ENCODE measurements at places on chromosomes 3 and 15.

DNA sequence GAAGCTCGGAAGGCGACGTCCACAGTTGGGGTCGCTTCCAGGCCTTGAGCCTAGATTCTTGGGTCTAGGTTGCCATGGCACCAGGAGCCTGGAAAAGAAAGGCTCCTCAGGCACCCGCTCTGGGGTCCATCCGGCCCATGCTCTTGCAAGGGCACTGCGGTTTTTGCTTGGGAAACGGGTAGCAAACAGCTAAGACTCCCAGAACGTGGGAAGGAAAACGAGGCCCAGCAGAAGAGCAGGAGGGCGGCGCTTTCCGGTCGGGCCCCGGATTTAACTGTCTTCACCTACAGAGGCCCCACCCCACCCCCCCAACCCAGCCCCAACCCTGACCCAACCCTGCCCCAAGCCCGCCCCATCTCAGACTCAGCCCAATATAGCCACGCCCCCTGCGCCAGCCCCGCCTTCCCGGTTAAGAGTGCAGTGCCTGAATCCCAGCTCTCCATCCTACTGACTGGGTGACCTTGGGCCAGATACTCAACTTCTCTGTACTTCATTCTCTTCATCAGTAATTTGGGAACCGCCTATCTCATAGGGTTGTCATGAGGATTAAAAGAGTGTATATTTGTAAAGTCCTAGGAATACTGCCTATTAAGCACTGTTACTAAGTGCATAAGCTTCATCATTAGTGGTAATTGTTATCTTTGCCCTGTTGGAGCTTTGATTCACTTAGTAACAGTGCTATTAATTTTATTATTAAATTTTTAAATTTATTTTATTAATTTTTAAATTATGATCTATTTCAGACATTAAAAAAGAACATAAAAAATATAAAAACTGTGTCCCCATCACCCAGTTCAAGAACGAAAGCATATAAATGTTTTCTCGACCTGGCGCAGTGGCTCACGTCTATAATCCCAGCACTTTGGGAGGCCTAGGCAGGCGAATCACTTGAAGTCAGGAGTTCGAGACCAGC is 28.4 kb upstream of the SMAD6 start:
- peak; percentile 78 for DNase-seq

DNA sequence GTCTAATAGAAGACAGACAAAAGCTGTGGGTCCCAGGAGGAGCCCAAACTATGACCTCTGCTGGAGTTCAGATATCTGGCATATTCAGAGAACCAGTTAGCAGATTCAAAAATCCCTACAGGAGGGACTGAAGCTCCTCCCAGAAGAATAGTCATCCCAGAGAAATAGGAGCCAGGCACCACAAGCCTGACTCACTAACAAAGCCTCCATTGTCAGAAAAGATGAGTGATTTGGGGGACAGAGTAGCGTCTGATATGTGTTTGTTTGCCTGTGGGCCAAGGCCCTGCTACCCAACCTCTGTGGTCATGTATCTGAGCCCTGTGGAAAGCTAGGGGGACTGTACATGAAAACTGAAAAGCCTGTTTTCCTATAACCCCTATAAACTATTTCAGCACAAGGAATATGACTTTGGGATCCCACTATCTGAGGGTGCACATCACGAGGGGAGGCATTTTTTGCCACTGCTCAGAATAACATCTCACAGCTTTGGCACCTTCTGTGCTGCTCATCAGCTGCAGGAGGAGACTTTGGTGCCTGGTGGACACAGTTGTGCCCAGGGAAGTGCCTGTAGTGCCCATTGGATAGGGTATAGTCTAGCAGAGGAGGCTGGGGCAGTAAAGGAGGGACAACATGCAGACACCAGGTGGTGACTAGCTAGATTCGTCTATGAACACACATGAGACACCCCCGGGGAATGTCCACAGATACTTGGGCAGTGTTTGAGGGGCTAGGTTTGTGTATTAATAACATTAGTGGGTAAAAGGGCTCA is 9.7 kb upstream of the LARP6 start:
- DNase-seq, result no peak

DNA sequence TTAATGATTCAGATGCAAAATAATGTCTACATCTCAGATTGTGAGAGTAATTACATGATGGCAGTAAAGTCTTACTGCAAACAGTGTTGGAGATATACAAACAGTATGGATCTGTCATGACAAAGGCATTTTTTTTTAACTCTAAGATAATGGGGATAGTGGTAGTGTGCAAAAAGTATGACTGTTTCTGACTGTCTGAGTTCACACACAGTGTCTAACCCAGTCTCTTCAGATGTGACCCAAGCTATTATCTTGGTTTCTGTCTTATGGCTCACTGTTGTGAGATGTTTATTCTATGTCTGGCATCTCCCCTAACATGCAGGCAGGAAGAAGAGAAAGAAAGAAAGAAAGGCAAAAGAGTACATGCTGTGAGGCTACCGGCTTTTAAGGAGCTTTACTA is 17.0 kb downstream of the RPL39L start:
- DNase-seq, result no peak

GRCh38 chr3:180543877-180544276 is 58.1 kb upstream of the TTC14 start:
- no peak for DNase-seq

GRCh38 chr3:14261229-14261628 is 82.6 kb downstream of the LSM3 start:
- DNase-seq, result peak; percentile 75

GRCh38 chr3:550471-550870 is 353.9 kb downstream of the CHL1 start:
- no peak for DNase-seq

- no peak for DNase-seq
Measured at GRCh38 chr15:98232761-98233160, 272.3 kb downstream of the ARRDC4 start.

DNA sequence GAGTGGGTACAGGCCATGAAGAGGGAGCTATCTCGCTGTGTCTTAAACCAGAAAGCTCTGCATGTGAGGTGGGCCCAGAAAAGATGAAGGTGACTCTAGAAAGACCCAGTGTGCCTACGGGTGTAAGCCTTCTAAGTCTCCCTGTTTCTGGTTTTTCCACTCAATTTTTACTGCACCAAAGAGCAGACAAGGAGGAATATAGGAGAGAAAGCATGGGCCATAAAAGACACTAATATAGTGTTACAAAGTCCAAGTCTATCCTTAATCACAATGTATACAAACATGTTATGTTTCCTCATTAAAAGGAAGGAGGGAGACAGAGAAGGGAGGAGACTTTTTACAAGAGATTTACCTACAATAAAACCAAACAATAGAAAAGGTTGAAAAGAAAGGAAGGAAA is 24.1 kb upstream of the ZKSCAN7 start:
- no peak for DNase-seq

- DNase-seq, result no peak
Measured at GRCh38 chr15:27401471-27401870, 430.5 kb downstream of the GABRG3 start.

GRCh38 chr15:80841541-80841940 is 62.4 kb downstream of the CEMIP start:
- no peak for DNase-seq

Data from hematopoietic multipotent progenitor cell treated with erythropoietin and hydrocortisone succinate and interleukin-3 and kit ligand, for 8 days (in vitro differentiated cells).